ENCODE measurements at places on chromosomes 16 and 17. TPM values are rescaled to one million over a fixed set of nuclear protein-coding genes. Genes with fewer than 3 reads are reported as not detected.
A peak's percentile ranks its signal among the peaks of the same experiment; 100 is the strongest.

GRCh38 chr17:54505404-54505803 is 395.2 kb upstream of the TOM1L1 start:
- no peaks in the 10 kb centered on the region for H3K36me3 ChIP-seq
- no peak overlapping the region for H3K27ac ChIP-seq
- H3K4me1 ChIP-seq = no peaks in the 10 kb centered on the region
- H3K27me3 ChIP-seq = peaks cover 11% of the 10 kb centered on the region
- DNase-seq = no peak

GRCh38 chr17:77420804-77421629 is 280.2 kb downstream of the SEC14L1 start:
- H3K27me3 ChIP-seq = no peaks in the 10 kb centered on the region
- DNase-seq = no peak
- no peak overlapping the region for H3K4me3 ChIP-seq

DNA sequence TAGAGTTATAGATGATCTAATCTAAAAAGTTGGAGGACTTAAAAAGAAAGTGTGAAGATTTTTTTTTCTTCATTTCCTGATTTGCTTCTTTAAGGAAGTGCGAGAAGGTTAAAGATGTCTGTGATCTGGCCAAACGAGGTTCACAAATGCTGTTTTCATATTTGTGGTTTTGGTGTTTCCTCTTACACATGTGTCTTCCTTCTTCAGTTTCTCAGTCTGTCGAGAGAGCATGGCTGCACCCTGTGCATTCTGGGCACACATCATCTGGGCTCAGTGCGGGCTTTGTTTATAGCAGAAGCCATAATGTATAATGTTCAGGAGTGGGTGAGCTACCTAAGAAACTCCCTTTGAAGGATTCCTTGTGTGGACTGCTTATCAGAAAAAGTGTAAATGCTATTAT is 260.4 kb upstream of the TBX2 start:
- no peak overlapping the region for H3K4me3 ChIP-seq
- H3K4me1 ChIP-seq = peaks cover 11% of the 10 kb centered on the region
- no peaks in the 10 kb centered on the region for H3K27me3 ChIP-seq

DNA sequence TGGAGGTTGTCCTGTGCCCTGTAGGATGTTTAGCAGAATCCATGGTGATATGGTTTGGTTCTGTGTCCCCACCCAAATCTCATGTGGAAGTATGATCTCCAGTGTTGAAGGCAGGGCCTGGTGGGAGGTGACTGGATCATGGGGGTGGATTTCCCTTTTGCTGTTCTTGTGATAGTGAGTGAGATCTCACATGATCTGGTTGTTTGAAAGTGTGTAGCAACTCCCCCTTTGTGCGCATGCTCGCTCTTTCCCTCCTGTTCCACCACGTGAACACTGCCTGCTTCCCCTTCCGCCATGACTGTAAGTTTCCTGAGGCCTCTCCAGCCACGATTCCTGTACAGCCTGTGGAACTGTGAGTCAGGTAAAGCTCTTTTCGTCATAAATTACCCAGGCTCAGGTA is 61.9 kb downstream of the ARHGAP17 start:
- no peaks in the 10 kb centered on the region for H3K36me3 ChIP-seq
- H3K27ac ChIP-seq = no peak overlapping the region
- H3K4me3 ChIP-seq = no peak overlapping the region
- H3K27me3 ChIP-seq = no peaks in the 10 kb centered on the region

DNA sequence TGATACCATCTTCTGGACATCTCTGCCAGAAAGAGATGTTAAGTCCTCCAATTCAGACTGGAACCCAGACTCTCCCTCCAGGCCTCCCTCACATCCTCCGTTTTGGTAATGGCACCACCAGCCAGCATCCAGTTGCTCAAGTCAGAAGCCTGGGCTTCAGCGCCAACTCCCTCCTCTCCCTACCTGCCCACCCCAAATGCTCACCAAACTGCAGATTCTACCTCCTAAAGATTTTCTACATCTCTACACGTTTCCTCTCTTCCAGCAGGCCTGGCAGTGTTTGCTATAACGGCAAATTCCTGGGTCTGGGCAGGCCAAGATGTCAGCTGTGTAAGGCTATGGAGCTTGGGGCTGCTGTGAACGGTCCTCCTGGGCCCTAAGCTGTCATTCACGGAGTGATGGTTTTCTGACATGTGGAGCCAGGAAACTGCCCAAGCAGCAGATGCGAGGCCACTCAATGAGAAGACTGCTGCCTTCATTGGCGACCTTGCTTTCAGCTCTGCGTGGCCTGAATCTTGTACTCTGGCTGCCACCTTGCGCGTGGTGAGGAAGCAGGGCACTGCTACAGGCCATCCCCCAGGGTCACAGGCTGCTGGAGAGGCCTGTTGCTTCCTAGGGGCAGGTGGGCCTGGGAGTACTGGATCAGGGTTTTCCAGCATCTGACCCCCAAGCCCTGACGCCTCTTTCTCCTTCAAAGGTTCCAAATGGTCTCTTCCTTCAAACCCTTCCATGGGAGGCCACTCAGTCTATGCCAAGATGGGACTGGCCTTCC is 37.7 kb downstream of the TBX4 start:
- 0 out of 2 replicates have a peak, but pooled peaks cover 3% of the 10 kb centered on the region for H3K4me1 ChIP-seq
- no peaks in the 10 kb centered on the region for H3K27me3 ChIP-seq
- no peak overlapping the region for H3K27ac ChIP-seq
- no peak for DNase-seq
- no peaks in the 10 kb centered on the region for H3K36me3 ChIP-seq

- no peaks in the 10 kb centered on the region for H3K27me3 ChIP-seq
- no peak overlapping the region for H3K27ac ChIP-seq
- 0 out of 2 replicates have a peak, but pooled peaks cover 5% of the 10 kb centered on the region for H3K4me1 ChIP-seq
Observed at GRCh38 chr17:30104575-30105339, 11.9 kb upstream of the NSRP1 start.

- peak; percentile 98 for DNase-seq
- peak overlapping the region; percentile 80 for H3K27ac ChIP-seq
- H3K4me3 ChIP-seq = peak overlapping the region; percentile 33
- no peaks in the 10 kb centered on the region for H3K36me3 ChIP-seq
- no peaks in the 10 kb centered on the region for H3K27me3 ChIP-seq
Observed at GRCh38 chr17:17710728-17711541, 29.7 kb downstream of the RAI1 start.

The ELMO3 gene
- 32.4 TPM for total RNA-seq

The TP53TG3D gene
- total RNA-seq = not detected

The SLC35G6 gene
- total RNA-seq = not detected

The EFNB3 gene
- total RNA-seq = 1.6 TPM

Data from PC-9 (cell line).